ENCODE measurements at places on chromosomes 3 and 15.

GRCh38 chr3:17367171-17367570 is 375.3 kb downstream of the TBC1D5 start:
- peak; percentile 51 for DNase-seq

DNA sequence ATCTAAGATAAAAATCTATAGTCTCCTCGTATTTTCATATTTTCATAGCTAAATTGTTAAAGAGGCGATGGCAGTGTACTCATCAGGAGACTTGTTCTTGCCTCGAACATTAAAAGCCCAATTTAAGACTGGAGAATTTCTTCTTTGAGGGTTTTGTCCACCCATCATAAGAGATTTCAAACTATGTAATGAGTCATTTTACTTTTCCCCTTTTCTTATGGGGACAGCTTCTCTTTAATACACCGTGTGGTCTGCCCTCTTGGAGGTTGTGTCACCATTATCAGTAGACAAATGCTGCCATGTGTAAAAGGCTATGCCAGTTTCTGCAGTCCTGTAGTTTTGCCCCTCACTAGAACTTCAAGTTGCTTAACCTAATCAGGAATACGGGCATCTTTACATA is 16.9 kb downstream of the TGFBR2 start:
- DNase-seq, result peak; percentile 63

DNA sequence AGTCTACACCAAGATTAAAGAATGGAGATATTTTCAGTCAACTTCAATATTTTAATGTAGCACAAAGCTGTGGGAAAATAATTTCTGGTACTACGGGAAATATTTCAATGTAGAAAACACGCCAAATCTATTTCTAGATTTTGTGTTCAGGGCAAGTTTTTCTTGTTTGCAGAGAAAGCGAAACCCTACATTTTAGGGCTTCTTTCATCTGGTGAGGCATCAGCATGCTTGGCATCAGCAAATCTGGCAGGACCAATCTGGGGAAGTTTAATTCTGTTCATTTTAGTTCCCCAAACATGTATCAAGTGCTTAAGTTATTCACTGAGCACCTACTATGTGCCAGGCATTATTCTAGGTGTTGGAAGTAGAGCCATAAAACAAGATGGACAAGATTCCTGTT is 30.3 kb downstream of the CLRN1 start:
- no peak for DNase-seq

GRCh38 chr15:52287114-52287513 is 8.5 kb downstream of the MYO5C start:
- DNase-seq, result no peak

Data from fibroblast of skin of scalp (primary cell).